WTC11 (cell line): ENCODE measurements at places on chromosomes 2 and 18.
A peak's percentile ranks its signal among the peaks of the same experiment; 100 is the strongest.

GRCh38 chr2:165888171-165888570 lies 65.4 kb downstream of the TTC21B start:
- no peak for DNase-seq

- DNase-seq: no peak
Measured at GRCh38 chr18:54240629-54241107, 16.2 kb upstream of the MBD2 start.

DNA sequence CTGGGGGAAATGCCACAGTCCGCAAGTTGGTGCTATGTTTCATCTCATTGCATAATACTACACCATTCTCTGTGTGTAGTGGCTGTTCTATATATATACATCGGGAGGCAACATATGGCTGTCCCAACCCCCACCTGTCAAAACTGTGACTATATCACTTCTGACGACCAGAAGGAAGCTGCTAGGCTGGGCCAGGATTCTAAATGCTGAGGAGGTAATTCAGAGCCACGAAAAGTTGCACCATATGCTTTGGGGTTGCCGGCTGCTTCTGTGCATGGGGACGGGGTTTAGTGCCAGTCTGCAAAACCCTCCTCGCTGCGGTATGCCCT lies 117.3 kb downstream of the MSH2 start:
- DNase-seq: no peak

GRCh38 chr2:60116161-60116875 lies 437.1 kb downstream of the BCL11A start:
- DNase-seq: no peak

DNA sequence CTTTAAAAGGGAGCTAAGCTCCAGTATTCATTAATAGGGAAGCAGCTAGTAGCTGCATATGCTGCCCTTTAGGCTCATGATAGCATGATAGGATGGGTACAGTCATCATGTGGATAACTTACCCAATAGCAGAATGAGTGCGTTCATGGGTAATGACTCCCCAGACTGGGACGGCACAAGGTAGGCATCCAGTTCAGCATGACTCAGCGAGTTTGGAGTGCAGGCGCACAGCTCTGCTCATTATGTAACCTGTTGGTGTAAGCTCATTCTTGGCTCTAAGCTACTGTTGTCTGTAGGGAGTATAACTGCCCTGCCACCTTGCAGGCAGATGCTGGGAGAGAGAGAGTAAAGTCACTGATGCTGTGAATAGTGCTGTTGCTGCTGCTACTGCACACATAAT lies 209.2 kb upstream of the SYT4 start:
- DNase-seq: peak; percentile 31

DNA sequence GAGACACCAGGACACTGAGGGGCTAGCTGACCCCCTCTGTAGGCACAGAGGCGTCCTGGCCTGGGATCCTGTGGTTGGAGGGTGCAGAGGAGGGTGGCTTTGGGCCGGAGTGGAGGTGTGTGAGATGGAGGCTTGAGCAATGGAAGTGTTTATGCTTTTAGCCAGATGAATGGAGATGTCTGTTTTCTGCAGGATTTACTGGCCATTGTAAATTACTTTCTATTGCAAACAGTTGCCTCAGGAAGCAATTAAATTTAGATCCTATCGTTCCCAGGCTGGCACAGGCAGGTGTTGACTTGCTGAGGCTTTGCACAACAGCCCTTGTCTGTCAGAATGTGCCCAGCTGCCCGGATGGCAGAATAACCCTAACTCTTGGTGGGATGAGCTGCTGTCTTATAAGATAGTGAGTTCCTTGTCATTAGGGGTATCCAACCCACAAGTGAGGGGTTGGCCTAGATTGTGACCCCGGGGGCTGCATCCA lies 1.8 kb upstream of the ARID5A start:
- no peak for DNase-seq

GRCh38 chr2:55720417-55720816 lies 26.8 kb upstream of the PNPT1 start:
- no peak for DNase-seq

DNA sequence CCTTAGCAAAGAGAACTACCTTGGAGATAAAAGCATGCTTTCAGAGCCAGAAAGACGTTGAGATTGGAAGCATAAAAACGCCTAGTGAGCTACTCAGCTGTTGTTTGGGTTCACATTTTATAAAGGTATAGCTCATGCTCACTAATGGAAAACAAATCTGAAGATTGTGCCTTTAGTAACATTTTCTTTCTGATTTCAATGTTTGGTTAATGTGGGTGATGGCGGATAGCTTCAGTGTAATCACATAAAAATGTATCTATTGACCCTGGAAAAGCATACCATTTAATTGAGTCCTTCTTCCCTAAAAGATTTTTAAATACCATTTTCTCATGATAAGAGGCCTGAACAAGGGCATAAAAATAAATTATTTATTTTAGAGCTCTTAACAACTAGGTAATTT lies 73.4 kb downstream of the DTNA start:
- DNase-seq: no peak

GRCh38 chr2:102172745-102173144 lies 14.1 kb upstream of the IL1RL2 start:
- DNase-seq: no peak

GRCh38 chr2:86695053-86695691 lies 24.9 kb upstream of the RMND5A start:
- DNase-seq: no peak

DNA sequence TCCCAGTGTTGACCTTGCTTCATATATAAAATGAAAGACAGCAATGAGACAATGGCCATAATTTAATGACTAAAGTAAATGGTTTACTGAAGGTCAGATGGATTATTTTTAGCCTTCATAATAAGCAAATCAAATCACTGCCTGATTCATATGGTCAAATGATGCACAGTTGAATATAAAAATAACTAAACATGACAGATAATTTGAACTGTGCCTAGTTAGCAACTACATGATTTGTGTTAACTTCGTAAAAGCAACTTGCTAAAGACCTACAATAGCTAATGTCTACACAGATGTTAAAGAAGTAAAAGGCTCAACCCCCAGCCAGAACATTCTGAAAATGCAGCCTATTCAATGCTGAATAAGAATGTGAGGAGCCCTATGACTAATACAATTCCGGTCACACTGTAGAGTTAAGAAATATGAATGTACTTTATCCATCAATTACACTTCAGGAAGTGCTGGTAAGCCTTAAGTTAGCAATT lies 590.8 kb upstream of the CDH2 start:
- DNase-seq: no peak

DNA sequence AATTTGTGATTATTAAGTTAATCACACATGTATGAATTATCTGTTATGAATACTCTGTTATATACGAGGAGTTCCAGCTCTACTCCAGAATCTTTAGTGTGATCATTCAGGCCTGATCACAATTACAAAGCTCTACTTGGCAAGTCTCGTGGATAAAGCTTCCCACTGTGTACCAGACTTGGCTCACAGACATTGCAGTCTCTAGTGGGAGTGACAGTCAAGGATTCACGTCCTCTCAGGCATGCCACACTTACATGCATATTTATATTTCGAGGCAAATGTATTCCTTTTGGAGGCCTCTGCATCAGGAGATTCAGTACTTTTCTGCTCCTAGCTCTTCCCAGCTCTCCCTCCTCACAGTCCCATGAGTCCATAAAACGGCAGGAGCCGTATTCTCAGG lies 403.4 kb upstream of the CDH7 start:
- DNase-seq: no peak

DNA sequence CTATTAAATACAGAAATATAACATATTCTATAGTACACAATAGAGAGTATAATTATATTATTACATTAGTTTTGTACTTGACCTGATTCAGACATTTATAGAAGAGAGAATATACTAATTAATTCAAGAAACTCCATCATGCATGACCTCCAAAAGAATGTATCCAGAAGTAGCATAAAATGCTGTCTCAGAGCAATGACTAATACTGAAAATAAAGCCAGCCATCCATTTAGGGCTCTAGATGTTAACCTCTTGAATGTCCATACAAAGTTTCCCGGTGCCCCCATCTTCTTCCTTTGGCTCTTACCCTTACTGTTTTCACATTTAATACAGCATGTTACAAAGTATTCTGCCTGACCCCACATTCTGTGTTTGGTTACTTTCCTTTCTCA lies 102.0 kb downstream of the ARHGAP15 start:
- DNase-seq: no peak

DNA sequence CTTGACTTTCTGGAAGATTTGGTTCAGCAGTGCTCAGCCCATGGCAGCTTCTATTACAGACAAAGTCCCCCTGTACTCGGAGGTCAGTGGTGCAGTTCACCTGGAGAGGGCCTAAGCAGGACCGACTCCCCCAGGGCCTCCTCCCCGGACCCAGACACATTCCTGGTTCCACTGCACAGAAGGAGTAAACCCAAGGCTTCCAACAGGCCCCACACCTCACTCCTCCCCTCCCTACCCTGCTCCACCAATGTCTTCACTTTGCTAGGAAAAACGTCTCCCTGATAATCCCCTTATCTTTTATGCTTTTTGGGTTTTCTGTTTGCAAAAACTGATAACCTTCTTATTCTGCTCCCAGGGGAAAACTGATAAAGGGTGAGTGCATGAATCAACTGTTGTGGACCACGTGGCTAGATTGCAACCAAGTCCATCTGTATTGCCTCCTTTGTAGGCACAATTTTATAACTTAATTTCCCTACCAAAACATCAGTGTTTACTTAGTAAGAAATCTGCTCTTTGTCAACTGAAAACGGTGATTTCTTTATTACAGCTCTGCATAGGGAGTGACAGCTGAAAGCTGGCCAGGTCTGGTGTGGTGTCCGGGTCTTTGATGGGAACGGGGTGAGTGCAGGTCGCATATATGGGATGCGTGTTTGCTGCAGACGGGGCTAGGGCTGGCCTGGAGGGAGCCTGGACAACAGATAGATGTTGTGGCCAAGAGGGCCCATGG lies 202.5 kb downstream of the GLI2 start:
- DNase-seq: no peak

DNA sequence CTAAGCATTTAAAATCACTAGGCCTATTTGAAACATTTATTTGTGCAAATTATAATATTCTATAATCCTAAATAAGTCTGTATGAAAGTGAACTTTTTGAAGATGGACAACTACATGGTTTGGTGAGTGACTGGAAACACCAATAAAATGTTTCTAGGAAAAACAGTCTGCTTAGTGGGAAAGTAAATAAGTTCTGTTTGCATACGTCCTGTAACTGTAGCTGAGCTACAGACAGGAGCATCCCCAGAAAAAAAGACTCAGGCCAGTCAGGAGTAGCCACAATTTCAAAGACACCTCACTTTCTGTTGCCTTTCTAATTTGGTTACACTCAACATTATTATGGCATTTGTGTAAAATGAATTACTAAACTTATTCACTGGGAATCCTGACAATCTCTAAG lies 28.4 kb upstream of the KCNJ3 start:
- DNase-seq: no peak

DNA sequence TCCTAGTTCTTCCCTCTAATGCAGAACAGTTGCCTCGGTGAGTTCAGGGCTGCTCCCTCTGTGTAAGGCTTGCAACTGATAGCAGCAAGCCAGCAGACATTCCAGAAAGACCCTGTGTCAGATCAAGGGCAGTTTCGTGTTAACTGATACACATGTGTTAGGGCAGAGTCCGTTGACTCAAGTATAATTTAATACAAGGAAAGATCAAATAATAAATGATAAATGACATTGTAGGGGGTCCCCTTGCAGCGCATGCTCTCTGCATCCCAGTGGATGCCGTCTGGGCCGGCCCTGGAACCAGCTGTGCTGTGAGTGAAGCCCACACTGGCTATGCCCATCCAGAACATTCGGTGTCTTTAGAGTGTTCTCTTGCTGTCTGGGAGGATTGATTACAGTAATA lies 180.3 kb downstream of the AGAP1 start:
- DNase-seq: no peak

- DNase-seq: peak; percentile 23
Measured at GRCh38 chr2:216222650-216223352, 113.7 kb downstream of the XRCC5 start.

GRCh38 chr18:24553571-24554285 lies 93.3 kb downstream of the HRH4 start:
- DNase-seq: no peak

DNA sequence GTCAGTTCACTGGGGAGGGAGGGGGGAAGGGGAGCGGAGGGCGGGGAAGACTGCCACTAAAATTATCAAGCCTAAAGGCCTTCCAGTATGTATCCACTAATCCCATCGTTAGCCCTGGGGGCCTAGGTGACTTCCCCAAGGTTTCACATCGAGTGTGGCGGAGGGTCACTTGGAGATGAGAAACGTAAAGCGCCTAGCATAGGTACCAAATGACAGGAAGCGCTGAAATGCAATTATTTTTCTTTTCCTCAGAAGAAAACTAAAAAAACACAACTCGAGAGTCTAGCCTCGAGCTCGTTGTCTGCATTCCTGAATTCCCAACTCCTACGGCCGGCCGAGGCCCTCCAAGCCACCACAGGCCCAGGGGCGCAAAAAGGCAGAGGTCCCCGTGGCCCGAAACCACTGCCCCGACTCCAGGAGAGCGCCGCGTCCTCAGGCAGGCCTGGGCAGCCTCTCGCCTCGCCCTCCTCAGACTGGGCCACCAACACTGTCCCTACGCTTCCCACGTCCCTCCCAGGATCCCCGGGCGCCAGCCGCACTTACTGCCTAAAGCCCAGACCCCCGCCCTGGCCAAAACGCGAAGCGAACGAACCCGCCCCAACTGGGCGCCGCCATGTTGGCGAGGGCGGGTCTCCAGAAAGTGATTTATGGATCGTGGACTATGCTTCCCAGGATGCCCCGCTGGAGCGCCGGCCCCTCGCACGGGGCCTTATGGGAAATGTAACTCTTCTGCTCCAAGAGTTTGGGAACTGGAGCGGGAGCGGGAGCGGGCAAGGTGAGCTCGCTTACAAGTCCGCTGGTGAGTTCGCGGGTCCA lies at the start of gene USP40:
Gene USP40 (minus strand): TSS at position 642 of the 816 bp plus-strand sequence. CDS start 1,228 bp downstream, outside the sequence.
- DNase-seq: peak; percentile 92

- no peak for DNase-seq
Measured at GRCh38 chr2:200296118-200296517, 10.4 kb upstream of the SPATS2L start.

GRCh38 chr18:73645160-73645715 lies 502.4 kb downstream of the FBXO15 start:
- DNase-seq: no peak

DNA sequence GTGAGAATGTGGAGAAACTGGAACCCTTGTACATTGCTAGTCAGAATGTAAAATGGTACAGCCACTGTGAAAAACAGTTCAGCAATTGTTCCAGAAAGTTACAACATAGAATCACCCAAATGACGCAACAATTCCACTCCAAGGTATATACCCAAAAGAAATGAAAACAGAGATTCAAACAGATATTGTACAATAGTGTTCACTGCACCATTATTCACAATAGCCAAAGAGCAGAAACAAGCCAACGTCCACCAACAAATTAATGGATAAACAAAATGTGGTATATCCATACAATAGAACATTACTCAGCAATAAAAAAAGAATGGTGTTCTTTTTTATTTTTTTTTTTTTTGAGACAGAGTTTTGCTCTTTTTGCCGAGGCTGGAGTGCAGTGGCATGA lies 10.9 kb downstream of the CLASP1 start:
- no peak for DNase-seq

- DNase-seq: no peak
Measured at GRCh38 chr2:127673291-127674069, 1.9 kb downstream of the LIMS2 start.

- no peak for DNase-seq
Measured at GRCh38 chr2:157302492-157303099, 23.0 kb downstream of the ERMN start.

- no peak for DNase-seq
Measured at GRCh38 chr2:60979231-60979630, 38.3 kb upstream of the PEX13 start.
